NCI-H510A treated with DMSO at 0.1 percent for 48 hours (cell line): ENCODE measurements at places on chromosomes 16 and 17.
A peak's percentile ranks its signal among the peaks of the same experiment; 100 is the strongest.

DNA sequence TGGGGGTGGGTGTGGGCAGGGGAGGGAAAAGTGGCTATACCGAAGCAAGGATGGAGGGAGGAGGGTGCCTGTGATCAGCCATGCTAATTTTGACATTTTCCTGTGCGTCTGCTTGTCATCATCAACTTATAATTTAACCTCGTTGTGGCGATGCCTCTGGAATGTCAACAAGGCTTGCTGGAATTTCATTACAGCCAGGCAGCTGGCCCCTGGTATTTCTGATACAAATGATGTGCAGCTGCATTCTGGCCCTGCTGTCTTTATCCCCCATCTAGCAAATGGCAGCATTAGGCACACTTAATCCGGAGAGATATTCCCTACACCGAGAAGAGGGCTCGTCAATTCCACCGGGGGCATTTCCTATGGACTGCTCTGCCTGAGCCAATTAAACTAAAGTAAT is 278.3 kb upstream of the CCL2 start:
- no peak for DNase-seq

DNA sequence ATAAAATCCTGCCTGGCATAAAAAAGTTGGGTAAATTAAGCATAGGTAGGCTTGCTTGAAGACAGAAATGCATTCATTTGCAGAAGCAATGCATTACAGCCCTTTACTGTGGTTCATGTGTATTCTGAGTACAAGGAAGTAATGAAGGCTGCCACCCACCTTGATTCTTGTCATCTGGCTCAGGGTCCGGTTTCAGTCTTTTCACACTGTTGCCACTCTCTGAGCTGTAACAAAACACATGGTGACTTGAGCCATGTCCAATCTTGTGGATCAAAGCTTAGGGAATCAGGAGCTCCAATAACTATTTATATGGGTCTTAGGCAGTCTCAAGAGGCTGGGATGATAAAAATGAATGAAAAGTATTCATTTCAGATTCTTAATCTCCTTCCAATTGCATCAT is 22.0 kb downstream of the PSME3IP1 start:
- no peak for DNase-seq

DNA sequence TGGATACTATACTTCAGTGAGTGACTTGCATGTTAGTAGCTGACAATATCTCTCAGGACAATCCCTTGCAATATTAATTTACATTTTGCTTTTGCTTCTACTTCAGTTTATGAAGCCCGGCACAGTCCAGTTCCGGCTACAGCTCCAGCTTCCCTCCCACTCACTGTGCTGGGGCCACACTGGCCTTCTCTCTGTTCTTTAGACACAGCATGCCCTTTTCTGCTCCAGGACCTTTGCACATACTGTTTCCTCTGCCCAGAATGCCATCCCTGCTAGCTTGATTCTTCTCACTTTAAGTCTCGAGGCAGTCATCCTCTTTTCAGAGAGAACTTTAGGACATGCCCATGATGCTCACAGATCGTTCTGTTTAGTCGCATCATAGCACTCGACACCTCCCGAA is 25.5 kb upstream of the LRRC75A start:
- no peak for DNase-seq

DNA sequence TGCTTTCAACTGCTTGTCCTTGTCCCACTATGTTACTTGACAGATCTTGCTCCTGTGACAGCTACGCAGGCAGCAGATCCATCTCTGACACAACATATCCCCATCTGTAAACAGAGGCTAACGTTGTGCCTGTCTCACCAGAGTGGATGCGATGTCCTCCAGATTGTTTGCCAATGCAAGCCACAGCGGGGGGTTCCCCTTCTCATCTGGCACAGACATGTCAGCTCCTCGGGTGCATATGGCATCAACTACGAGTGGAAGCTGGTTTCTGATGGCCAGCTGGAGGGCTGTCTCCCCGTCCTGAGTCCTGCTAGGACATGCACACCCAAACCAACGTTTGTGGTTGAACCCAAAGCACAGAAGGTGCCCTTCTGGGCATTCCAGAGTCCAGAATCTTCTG is 39.0 kb downstream of the CYB5D2 start:
- peak; percentile 26 for DNase-seq

DNA sequence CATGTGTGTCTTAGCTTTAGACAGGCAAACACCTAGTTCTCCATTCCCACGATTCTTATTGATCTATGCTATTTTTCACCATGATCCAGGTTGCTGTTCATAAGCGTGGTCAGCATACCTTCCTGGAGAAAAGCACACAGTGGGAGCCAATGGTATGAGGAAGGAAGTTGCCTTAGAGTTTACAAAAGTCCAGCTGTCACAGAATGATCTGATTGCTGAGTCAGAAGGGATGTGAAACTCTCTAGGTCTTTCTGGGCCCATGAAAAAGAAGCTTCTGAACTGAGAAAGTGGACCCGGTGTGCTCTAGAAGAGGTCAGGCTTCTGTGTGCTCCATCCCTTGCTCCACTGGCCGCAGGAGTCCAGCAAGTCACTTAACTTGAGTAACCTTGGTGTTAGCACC is 71.0 kb upstream of the CCL1 start:
- DNase-seq, result no peak

DNA sequence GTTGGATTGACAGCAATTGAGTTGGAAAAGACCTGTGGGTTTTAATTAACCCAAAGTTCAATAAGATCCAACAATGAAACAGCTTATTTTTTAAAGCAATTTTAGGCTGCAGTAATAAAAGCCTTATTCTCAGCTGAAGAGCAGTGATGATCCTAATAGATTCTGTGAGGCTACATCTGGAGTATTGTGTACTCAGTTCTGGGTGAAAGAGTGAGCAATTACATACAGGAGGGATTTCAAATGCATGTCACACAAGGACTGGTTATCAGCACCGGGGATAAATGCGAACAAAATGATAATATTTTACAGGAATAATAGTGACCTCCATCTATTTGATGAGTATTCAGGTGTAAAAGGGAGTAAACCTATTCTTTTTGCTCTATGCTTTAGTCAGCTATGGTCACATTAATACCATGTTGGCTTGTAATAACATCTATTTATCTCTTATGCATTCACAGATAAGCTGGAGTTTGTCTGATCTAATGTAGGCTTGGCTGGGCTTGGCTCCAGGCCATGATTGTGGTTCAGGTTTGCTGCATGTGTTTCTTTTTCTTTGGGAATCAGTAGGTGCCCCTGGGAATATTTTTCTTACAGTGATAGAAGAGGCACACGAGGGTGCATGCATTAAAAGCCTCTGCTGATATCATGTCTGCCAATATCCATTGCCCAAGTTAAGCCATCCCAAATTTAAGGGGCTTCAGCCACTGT is 22.2 kb upstream of the TOX3 start:
- DNase-seq, result peak; percentile 91

DNA sequence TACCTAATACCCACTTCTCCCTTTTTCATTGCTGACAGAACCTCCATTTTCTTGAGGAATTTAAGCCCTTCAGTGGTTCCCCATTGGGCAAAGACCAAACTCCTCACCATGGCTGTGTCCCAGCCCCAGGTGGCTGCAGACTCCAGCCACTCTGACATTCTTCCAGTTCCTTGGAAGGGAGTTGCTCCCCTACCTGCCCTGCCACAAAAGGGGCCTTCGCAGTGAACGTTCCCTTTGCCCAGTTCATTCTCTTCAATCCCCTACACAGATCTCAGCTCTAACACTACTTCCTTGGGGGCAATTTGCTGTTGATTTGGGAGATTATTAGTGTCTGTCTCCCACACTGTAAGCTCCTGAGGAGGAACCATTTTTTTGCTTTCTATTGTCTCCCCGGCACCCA is 3.2 kb upstream of the AKTIP start:
- DNase-seq, result no peak

- DNase-seq, result no peak
Observed at GRCh38 chr17:9520649-9521048, 55.0 kb downstream of the STX8 start.

GRCh38 chr17:31494259-31495021 is 103.0 kb downstream of the RAB11FIP4 start:
- no peak for DNase-seq

GRCh38 chr17:44940317-44940716 is 7.3 kb downstream of the KIF18B start:
- DNase-seq, result no peak

DNA sequence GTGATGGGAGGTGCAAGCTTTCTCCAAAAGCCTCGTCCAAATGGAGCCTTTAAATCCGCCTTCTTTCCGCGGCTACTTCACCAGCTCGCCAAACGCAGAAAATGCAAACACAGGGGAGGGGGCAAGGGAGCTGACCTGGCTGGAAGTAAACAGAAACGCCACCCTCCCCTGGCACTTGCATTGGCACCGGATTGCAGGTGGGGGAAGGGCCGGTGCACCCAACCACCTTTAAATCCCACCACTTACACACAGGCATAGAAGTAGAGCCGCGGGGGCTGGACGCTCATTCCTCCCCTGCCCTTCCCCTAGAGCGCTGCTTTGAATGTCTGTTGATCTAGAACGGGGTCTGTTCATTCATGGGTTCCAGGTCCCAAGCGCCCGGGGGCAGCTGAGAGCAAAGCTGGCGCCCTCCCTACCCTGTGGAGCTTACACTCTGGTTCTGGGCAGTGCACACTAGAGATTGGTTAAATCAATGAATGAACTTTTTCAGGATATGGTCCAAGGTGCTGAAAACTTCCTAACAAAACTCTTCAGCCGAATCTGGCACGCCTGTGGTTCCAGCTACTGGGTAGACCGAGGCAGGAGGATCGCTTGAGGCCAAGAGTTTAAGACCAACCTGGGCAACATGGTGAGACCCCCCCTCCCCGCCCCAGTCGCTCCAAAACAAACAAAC is 920 bp upstream of the ZCCHC14 start:
- no peak for DNase-seq

- DNase-seq, result no peak
Observed at GRCh38 chr17:82870091-82870491, 30.3 kb upstream of the ZNF750 start.

GRCh38 chr17:31374503-31374902 is 17.0 kb upstream of the RAB11FIP4 start:
- DNase-seq, result no peak

GRCh38 chr17:17180141-17180603 is 26.0 kb downstream of the PLD6 start:
- DNase-seq, result no peak

- DNase-seq, result no peak
Observed at GRCh38 chr17:74394977-74395376, 27.7 kb downstream of the GPR142 start.

- DNase-seq, result no peak
Observed at GRCh38 chr17:2060385-2060658, 5.4 kb downstream of the HIC1 start.

GRCh38 chr17:6254036-6254435 is 180.9 kb downstream of the AIPL1 start:
- no peak for DNase-seq

- DNase-seq, result no peak
Observed at GRCh38 chr16:57637965-57638364, 9.5 kb downstream of the ADGRG1 start.

DNA sequence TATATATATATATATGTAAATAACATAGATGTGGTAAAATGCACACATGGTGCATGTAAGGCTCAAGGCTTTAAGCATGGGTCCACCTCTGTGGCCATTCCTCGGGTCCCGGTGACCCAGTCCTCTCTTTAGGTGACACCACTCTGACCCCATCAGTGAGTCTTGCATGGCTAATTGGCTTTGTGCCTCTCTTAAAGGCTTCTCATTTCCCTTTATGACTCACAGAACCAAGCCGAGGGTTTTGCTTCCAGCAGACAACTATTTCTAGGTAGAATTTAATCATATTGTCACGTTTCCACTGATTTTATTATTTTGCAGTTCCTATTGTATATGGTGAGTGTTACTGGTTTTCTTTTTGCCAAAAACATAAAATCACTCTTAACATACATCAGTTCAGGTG is 59.7 kb downstream of the PLCG2 start:
- no peak for DNase-seq

- DNase-seq, result no peak
Observed at GRCh38 chr16:12211870-12212690, 235.5 kb downstream of the SNX29 start.
